Type B pancreatic cell (in vitro differentiated cells): ENCODE measurements at places on chromosomes 5 and 9. TPM values are rescaled to one million over a fixed set of nuclear protein-coding genes. Genes with fewer than 3 reads are reported as not detected.

The IL3 gene
- not detected in 2 replicates for total RNA-seq

The BTNL3 gene
- 0.82 and 2.7 TPM in 2 replicates for total RNA-seq

The C9orf153 gene
- 1.1 TPM in 1 of 2 replicates, not detected in the other for total RNA-seq

The NIPBL gene
- 52.8 and 65.7 TPM in 2 replicates for total RNA-seq

The SPATA31D1 gene
- not detected in 2 replicates for total RNA-seq

The OTULINL gene
- 7.1 and 11.4 TPM in 2 replicates for total RNA-seq

The PPP3R2 gene
- total RNA-seq: 0.07 and 0.22 TPM in 2 replicates

The TEK gene
- 0.63 and 0.74 TPM in 2 replicates for total RNA-seq

The KLHL3 gene
- 7.5 and 9.7 TPM in 2 replicates for total RNA-seq

The IPO11 gene
- total RNA-seq: 32.4 and 41.0 TPM in 2 replicates

The C5orf34 gene
- total RNA-seq: 2.0 and 8.3 TPM in 2 replicates

The ORM2 gene
- total RNA-seq: not detected in 2 replicates

The C1QTNF3 gene
- 3.2 and 5.1 TPM in 2 replicates for total RNA-seq

The GRXCR2 gene
- total RNA-seq: 0.24 TPM in 1 of 2 replicates, not detected in the other

The AFAP1L1 gene
- 6.4 and 12.1 TPM in 2 replicates for total RNA-seq

The TRIM36 gene
- 14.1 and 55.2 TPM in 2 replicates for total RNA-seq

The PCDHB3 gene
- total RNA-seq: 3.9 and 5.4 TPM in 2 replicates

The SLC46A2 gene
- 0.14 TPM in 1 of 2 replicates, not detected in the other for total RNA-seq

The FOXD4L3 gene
- total RNA-seq: not detected in 2 replicates

The SPATA31A3 gene
- total RNA-seq: not detected in 2 replicates

The PRSS3 gene
- total RNA-seq: 0.86 TPM in 1 of 2 replicates, not detected in the other

The TMC1 gene
- not detected in 2 replicates for total RNA-seq

The BHMT2 gene
- 0.45 TPM in 1 of 2 replicates, not detected in the other for total RNA-seq

The LRRC19 gene
- 0.29 and 0.74 TPM in 2 replicates for total RNA-seq

The GARIN3 gene
- not detected in 2 replicates for total RNA-seq

The WDR55 gene
- 29.4 and 32.4 TPM in 2 replicates for total RNA-seq
